ENCODE measurements at places on chromosomes 16 and 17.

GRCh38 chr16:2842340-2843000 lies 12.4 kb downstream of the ZG16B start:
- DNase-seq = no peak

GRCh38 chr16:11006656-11007055 lies 62.3 kb downstream of the CLEC16A start:
- DNase-seq = no peak

DNA sequence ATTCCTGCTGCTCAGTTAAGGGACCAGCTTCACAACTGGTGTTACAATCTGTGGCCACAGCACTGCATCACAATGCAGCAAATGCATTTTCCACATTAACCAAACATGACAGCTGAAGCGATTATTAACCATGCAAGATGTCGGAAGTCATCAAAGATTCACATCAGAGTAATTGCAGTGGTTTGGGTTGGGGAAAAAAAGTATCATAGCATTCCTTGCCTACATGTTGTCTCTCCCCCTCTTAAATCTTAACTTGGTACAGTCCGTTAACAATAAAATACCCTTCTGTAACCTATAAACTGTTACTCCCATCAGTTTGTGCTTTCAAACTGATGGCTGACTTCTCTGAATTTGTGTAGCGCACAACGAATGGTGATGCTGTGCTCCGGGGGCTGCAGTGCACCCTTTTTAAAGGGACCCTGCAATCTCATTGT lies 51.6 kb downstream of the NUP93 start:
- no peak for DNase-seq

- no peak for DNase-seq
Observed at GRCh38 chr16:49928176-49929041, 72.5 kb upstream of the ZNF423 start.

Data from NCI-H748 treated with DMSO at 0.1 percent for 48 hours (cell line).